ENCODE measurements at places on chromosomes 1 and 21.

DNA sequence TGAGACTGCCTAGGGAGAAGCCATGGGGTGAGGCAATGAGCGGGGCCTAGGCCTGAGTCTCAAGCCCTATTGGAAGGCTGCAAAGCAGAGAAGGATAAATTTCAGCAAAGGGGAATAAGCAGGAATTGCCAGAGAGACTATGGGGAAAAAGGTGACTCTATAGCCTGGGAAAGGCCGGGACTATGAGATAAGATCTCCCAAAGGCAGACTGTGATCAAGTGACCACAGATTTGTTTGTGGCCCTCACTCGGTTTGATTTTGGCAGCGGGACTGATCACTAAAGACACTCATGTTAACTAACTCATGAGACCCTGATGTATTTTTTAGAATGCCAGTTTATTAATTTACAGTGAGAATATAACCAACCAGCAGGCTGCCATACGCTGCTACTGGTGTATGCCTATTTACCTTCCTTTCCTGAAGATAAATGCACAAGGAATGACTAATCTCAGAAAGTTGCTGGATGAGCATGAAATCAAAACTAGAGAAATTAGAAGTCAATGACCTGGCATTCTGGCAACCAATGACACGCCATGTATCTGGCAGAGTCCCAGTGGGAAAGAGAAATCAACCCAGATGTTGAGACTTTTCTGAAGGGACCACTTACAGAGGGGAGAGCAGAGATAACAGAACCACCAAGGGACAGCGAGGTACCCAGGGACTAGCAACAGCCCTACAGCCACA is 4.3 kb downstream of the HSF2BP start:
- no peak for DNase-seq

DNA sequence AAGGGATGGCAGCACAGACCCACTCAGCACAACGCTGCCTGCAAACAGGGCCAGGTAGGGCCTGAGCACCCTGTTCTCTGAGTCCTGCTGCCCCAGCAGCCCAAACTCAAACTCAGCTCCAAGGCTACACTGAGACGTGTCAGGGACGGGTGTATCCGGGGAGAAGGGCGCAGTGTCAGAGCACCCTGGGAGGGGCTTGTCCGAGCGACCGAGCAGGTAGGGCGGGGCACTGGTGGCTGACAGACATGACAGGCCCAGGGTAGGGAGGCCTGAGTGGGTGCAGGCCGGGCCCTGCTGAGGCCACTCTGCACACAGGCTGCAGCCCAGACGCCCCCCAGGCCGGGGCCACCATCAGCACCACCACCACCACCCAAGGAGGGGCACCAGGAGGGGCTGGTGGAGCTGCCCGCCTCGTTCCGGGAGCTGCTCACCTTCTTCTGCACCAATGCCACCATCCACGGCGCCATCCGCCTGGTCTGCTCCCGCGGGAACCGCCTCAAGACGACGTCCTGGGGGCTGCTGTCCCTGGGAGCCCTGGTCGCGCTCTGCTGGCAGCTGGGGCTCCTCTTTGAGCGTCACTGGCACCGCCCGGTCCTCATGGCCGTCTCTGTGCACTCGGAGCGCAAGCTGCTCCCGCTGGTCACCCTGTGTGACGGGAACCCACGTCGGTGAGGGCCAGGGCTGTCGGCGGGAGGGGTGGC is 5.5 kb downstream of the SCNN1D start:
- no peak for DNase-seq

- DNase-seq: no peak
Observed at GRCh38 chr1:171801487-171801891, 20.0 kb downstream of the METTL13 start.

GRCh38 chr1:38392861-38393260 is 346.3 kb upstream of the POU3F1 start:
- DNase-seq: no peak

DNA sequence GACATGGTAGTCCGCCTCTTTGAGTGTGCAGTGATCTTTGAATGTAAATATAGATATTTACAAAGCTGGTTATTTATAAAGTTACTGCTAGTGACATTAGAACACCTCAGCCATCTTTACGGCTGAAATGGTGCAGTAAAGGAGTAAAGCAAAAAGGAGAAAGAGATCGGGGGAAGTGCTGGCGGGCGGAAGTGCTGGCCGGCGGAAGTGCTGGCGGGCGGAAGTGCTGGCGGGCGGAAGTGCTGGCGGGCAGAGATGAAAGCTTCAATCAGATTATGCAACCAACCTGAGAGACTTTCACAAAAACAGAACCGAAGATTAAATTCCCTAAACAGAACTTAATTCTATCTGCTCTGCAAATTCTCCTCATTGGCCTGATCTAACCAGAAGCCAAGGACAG is 1.4 kb upstream of the OR14A16 start:
- no peak for DNase-seq

DNA sequence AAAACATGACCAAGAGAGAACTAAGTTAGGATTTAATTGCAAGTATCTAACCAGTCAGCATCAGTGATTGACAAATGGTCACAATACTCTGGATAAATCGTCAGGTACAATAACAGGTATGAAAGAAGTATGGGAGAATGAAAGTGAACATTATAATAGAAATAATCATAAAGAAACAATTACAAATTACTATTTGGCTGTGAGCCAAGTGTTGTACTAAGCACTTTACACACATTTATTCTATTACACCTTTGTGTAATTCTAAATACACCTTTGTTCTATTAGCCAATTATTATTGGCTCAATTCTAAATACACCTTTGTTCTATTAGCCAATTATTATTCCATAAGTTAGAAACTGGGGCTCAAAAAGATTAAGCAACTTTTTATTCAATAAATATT is 114.7 kb downstream of the KCNH1 start:
- no peak for DNase-seq

GRCh38 chr1:43980255-43981134 is 1.5 kb downstream of the B4GALT2 start:
- DNase-seq: no peak

DNA sequence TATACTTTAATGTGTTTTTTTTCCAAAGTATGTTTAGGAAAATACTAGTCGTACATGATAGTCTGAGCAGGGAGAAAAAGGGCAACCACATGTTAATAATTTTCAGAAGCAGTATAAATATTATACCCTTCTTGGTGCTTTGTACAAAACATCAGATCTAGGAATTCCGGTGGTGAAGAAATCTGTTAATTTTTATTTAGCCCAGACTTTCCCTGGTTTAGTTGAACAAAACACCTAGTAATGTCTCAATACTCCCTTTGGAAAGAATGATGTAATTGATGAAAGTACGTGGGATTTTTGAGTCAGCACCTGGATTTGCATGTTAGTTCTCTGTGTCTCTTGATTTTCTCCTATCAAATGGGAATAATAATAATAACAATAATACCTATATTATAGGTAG is 38.4 kb upstream of the KCNK2 start:
- no peak for DNase-seq

DNA sequence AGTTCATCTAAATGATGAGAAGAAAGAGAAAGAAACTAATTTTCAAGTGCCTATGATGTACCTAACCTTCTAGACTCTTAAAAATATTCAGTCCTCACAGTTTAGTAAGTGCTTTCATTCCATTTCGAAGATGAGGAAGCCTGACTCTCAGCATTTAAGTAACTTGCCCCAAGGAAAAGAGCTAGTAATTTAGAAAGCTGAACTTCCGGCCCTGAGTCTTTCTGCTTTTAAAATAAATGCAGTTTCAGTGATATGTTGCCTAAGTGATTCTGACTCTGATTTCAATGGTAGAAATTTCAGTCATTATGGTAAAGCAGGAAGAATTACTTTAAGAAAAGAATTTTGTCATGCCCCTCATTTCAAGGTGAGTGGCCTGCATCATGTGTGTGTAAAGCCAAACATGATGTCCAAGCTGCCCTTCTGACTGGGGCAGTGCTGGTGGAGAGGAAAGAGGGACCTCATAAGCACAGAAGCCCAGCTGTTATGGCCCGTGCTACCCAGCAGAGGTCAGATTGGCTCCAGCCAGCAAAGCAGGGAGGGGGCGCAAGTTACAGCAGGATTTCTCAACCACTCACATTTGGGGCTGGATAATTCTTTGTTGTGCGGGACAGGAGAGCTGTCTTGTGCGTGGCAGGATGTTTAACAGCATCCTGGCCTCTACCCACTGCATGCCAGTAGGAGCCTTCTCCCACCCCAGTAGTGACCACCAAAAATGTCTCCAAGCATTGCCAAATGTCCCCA is 10.7 kb downstream of the ATP1A4 start:
- no peak for DNase-seq

GRCh38 chr1:6281511-6282402 is 20.9 kb upstream of the GPR153 start:
- no peak for DNase-seq

GRCh38 chr1:212433577-212434462 is 1.1 kb downstream of the NENF start:
- no peak for DNase-seq

DNA sequence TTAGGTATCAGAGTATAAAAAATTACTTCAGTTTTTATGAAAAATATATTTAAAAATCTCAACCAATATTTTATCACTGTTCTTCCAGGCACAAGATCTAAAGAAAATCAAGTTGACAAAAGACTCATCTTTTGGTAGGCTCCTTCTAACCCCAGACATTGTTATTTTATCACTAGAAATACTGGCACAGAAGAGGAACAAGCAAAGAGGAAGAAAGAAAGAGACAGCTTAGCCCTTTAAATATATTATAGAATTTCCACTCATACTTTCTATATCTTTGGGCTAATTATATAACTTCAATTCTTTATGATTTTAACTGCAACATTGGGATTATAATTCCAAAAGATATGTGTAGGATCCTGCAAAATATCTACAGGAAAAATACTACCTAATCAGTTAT is 32.4 kb downstream of the SPTA1 start:
- no peak for DNase-seq

GRCh38 chr1:38800720-38801671 is 58.6 kb downstream of the RRAGC start:
- no peak for DNase-seq

- no peak for DNase-seq
Observed at GRCh38 chr1:10835822-10836421, 39.5 kb upstream of the CASZ1 start.

- no peak for DNase-seq
Observed at GRCh38 chr1:33878392-33878791, 14.5 kb downstream of the HMGB4 start.

- no peak for DNase-seq
Observed at GRCh38 chr1:234208791-234209190, 164.5 kb upstream of the COA6 start.

DNA sequence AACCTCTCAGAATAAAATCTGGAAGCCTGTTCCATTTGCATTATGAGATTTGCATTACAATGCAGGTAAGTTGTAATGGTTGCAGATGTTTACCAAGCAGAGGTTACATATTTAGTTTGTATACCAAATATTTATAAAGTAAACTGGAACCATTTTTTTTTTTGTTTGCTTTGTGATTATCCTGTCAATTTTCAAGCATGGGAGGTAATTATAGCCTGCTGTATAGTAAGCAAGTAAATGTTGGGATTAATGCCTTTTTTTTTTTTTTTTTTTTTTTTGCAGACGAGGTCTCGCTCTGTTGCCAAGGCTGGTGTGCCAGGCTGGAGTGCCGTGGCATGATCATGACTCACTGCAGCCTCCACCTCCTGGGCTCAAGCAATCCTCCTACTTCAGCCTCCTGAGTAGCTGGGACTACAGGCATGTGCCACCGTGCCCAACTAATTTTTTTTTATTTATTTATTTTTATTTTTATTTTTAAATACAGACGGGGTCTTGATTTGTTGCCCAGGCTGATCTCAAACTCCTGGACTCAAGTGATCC is 21.0 kb downstream of the NFYC start:
- no peak for DNase-seq

DNA sequence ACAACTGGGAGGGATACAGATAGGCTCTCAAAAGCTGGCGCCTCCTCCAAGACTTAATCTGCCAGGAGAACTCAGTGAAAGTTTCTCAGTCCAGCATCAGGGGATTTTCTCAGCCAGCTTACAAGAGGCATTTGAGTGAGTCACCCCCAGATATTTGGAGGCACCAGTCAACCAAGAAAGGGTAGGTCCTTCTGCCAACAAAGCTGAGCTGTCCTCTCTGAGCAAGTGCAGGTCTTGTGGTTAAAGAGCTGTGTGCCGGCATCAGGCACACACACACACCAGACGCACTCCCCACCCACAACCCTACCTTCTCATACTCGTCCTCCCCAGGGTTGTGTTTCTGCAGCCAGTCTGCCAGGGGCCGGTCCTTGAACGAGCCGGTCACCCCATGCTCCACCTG is 27.0 kb upstream of the PPP1R15B start:
- DNase-seq: no peak

DNA sequence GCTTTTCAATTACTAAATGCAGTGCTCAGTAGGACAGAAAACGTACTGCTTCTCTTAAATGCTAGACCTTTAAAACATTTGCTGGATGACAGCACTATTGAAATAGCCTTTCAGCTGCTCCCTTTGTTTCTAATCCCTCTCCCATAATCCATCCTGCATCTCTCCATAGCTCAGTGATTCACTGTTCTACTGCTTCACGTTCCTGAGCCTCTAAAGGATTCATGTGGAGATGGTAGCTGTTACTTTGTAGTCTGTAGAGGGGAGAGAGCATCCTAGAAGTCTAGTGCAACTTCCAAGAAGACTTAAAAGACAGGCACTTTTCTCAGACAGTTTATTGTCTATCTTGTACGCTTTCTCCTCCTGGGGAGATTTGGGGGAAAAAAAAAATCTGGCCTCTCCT is 51.4 kb downstream of the LRRC8B start:
- DNase-seq: no peak

- no peak for DNase-seq
Observed at GRCh38 chr1:94319319-94320102, 82.1 kb upstream of the ARHGAP29 start.

GRCh38 chr21:41294548-41295231 is 21.9 kb upstream of the FAM3B start:
- no peak for DNase-seq

GRCh38 chr1:85554630-85555327 is 25.8 kb upstream of the CCN1 start:
- no peak for DNase-seq

GRCh38 chr21:31774031-31774430 is 42.1 kb upstream of the SCAF4 start:
- DNase-seq: no peak

DNA sequence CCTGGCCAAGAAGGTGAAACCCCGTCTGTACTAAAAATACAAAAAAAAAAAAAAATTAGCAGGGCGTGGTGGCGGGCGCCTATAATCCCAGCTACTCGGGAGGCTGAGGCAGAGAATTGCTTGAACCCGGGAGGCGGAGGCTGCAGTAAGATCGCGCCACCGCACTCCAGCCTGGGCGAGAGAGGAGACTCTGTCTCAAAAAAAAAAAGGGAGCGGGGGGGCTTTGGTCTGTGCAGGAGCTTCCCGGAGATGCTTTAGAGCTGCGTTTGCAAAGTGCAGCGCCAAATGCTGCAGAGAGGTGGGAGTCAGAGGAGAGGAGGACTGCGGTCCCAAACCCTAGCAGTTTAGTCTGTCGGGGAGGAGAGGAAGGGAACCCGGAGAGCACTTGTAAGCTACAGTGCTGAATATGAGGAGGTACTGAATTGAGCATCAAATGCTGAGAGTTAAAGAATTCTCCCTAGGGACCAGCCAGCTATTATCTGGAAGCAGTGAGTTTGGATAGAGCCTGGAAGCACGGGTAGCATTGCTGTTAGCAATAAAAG is 569 bp downstream of the FALEC start:
- DNase-seq: no peak

Data from Right ventricle myocardium superior (tissue), 1 donor.